ENCODE measurements at places on chromosomes 6 and 20.

DNA sequence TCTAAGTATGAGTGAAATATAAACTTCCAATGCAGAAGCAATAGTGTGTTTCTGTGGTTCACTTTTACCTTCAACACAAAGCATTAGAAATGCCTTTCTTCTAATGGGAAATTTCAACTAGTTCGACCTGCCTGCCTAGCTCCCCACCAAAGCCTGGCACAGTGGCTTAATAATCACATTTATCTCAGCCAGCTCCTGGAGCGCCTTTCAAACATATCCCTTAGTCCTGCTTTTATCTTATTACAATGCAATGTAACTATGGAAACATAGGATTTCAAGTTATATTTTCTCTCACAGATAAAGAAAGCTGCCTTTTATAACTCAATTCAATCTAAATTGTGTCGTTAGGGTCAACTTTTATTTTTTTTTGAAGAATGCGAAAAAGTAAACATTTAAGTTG, 53.7 kb downstream of the KIF13A start:
- DNase-seq = no peak

GRCh38 chr20:41650231-41650948, 32.2 kb upstream of the CHD6 start:
- peak; percentile 68 for DNase-seq

DNA sequence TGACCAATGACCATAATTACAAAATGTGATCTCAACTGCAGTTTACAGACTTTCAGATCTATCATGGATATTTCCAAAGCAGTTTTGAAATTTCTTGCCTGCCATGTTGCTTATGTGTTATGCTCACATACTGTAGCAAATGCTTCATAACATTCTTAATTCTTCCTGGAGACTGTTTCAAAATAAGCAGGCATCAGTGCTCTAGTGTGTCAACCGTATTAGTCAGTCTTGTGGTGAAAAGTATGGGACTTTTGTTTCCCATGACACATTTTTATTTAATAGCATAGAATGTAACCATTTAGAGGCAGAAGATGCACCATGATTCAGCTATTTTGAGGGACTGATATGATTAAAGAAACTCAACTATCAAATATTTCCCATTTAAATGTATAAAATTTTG, 1.7 kb downstream of the POPDC3 start:
- DNase-seq = no peak

- DNase-seq = no peak
Observed at GRCh38 chr6:2796861-2797260, 31.7 kb downstream of the WRNIP1 start.

- no peak for DNase-seq
Observed at GRCh38 chr20:1472556-1473245, 6.1 kb upstream of the NSFL1C start.

DNA sequence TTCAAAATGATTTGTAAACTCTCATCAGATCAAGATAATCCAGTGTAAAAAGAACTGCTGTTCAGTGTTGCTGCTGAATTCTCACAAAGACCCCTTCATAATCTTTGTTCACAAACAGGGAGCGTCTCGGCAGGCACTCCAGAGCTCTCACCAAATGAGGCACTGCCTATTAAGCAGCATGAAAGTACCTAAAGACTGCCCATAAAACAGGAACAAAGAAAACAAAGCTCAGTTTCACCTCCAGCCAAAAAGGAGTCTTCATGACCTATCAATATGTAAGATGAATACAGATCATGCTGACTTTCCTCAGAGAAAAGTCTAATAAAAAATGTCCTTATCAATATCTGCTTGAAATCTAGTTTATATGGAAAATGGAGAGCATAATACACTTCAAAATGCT, 41.8 kb downstream of the GPR63 start:
- DNase-seq = no peak

DNA sequence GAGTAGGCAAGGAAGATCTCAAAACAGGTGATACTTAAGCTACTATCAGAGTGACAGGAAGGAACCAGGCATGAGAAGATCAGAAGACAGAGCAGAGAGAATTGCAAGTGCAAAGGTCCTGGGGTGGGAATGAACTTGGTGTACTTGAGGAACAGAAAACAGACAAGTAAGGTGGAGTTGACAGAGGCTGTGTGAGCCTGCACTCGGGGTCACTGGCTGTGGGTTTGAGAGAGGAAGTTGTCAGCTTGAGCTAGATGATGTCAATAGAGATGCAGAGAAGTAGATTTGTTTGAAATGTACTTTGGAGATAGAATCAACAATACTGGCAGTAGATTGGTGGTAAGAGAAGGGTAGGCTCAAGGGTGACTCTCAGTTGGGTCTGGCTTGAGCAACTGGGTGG, 209.5 kb downstream of the CLIC5 start:
- DNase-seq = no peak

DNA sequence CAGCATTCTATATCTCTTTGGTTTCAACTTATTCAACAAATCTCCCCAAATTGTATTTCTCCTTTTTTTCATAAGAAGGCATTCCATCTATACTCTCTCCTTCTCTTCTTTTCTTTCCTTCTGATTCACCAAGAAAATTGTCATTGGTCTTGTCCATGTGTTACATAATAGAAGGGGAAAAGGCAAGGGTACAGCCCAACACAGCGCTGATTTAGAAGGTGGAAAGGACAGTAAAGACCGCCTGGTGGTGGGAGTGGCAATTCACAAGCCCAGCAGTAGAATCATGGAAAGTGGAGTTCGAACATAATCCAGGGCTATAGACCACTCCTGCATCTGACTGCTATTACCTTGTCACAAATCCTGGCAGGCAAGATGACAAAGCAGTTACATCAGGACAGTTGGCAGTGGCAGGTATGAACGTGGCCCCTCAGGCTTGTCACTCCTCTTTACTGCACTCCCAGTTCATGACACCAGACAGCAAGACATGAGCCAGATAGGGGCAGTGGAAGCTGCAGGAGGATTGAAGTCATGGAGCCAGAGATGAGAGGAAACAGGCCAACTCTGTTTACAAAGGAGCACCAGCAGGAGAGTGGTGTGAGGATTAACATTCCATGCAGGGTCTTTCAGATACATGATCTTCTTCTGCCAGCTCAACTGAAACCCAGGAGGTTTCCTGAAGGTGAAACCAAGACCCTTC, 2.1 kb upstream of the TNFAIP3 start:
- no peak for DNase-seq

DNA sequence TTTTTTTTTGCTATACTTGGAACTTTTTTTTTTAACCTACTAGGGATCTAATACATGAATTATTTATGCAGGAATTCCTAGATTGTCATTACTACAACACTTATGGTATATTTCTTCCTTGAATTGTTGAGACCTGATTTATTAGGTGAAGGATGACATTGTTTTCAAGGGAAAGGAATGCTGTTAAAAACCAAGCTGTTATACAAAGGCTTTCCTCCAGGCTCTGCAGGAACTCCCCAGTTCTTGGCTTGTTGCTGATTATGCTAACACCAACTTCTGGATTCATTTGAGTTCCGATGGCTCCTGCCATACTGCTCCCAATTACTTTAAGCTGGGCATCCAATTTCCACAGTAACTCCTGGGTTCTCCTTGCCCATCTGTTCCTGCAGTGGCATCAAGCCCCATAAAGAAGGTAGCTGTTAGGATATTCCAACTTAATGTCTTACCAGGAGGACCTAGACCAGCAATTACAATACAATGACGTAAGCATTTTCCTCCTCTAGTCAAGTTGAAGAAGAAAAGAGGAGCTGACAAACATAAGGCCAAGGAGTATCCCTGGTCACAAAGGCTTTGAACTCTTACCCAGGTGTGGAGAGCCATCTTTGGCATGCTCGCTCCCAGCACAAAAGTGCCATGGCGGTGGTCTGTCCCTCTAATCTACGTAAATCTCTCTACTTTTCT, 215.9 kb upstream of the AGPAT4 start:
- no peak for DNase-seq

DNA sequence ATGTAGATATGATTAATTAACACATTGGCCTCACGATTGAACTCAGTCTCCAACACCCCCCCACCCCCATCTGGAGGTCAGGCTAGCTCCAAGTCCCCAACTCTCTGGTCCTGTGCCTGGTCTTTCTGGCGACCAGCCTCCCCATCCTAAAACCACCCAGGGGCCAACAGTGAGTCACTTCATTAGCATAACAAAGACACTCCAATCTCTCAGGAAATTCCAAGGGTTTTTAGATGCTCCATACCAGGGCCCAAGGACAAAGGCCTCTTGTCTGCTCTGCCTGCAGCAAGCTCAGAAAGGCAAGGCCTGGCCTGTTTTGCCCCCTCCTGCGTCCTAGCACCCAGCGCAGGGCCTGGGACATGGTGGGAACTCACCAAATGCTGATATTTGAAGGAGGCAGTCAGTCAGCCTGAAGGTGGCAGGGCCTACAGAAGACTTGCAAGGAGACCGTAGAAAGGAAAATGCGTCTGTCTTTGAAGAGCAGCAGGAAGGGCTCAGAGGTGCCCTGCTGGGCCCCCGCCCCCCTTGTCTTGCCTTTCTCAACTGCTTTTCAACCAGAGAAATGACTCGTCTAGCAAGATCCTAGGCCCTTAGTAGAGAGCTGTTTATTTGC, 184.7 kb downstream of the CDH4 start:
- peak; percentile 33 for DNase-seq

GRCh38 chr6:53611342-53611741, 54.2 kb downstream of the KLHL31 start:
- DNase-seq = peak; percentile 41

- no peak for DNase-seq
Observed at GRCh38 chr6:150202934-150203333, 60.1 kb downstream of the PPP1R14C start.

DNA sequence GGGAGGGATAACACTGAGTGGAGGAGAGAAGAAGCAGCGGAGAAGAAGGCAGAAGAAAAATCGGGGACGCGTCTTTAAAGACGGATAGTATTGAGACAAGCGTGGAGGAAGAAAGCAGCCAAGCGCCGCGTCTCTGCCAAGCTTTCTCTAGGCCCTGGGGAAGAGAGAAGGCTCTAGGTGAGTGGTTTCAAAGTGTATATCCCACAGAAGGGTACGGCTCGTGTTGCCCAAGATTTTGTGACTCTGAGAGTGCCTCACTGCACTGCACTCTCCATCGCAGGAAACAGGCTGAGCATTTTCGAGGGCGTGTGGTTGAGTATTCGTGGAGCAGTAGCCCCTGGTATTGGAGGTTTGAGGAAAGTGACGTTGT, 185.4 kb downstream of the TRIM27 start:
- DNase-seq = no peak

GRCh38 chr6:1477432-1478090, 88.2 kb downstream of the FOXF2 start:
- DNase-seq = peak; percentile 69

GRCh38 chr20:1899241-1899525, 4.0 kb downstream of the SIRPA start:
- DNase-seq = no peak

- DNase-seq = no peak
Observed at GRCh38 chr6:100469101-100469859, 4.6 kb upstream of the SIM1 start.

DNA sequence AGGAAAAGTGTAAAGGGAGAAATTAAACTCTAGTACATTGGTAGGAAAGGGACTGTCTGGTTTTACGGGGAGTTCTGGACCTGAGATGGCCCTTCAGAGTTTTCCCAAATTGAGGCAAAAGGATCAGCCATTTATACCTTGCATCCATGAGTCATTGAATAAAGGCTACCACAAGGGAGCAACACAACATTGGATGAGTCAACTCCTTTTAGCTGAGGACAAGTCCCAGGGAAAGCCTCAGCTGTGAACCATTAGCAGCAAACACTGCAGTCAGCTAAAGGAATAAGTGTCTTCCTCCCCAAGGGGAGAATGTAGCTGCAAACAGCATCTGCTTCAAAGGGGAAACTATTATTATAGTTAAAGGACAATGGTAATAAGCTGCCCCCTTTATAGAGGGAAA, 468.7 kb upstream of the ID4 start:
- no peak for DNase-seq

DNA sequence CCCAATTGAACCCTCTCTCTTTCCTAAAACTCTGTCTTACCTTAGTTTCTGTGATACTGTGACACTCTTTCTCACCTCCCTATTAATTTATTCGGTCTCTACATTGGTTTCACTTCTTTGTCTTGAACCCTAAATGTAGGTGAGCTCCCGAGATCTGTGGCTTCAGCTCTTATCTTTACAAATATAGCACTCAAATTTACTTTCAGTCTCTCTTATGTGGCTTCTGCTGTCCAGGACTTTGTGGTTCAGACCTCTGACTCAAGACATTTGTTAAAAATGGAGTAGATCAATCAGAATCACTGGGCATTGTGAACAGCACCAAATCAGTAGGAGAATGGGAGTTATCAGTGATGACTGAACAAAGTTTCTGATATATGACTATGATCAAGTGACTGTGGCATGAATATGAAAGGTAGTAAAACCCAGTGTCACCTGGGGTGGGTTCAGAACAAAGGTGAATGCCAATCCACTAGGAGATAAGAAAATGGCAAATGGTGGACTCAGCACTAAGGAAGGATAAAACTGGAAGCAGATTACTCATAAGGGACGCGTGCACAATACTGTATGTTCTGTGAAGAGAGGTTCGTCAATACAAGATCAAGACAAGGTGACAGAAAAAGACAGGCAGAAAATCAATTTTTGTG, 27.2 kb downstream of the IL17F start:
- no peak for DNase-seq

DNA sequence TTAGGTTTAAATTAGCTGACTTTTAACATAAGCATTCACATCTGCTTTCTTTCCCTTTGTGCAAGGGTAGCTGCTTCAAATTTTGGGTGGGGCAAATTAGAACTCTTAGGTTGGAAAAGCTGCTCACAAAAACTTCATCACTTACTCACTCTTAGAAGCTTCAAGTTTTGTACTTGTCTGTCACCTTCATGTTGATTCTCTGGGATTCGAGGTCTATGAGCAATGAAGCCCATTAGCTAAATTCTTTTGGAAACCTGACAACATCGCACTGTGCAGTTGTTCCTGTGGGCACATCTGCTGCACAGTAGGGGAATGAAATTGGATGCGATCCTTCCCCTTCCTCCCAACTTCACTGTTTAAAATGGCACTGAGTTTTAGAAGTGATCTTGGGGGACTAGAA, 156.1 kb downstream of the UBE3D start:
- peak; percentile 37 for DNase-seq

DNA sequence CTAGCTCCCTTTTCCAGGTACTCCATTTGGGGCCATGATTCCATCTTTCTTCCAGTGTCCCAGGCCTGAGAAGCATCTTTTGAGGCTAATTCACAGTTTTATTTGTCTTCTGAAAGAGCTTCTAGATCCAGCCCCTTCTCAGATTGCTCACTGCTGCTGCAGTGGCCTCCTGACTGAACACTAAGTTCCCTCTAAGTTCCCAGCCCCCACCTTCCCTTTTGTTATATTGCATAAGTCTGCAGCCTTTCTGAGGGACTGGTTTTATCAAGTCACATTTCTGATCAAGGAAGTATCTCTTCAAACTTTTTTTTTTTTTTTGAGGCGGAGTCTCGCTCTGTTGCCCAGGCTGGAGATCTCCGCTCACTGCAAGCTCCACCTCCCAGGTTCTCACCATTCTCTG, 10.7 kb downstream of the MAPRE1 start:
- no peak for DNase-seq

- DNase-seq = no peak
Observed at GRCh38 chr20:32226391-32226790, 18.7 kb downstream of the POFUT1 start.

GRCh38 chr6:34190504-34191122, 44.7 kb upstream of the GRM4 start:
- no peak for DNase-seq
